Stimulated activated effector memory CD8-positive, alpha-beta T cell treated with anti-CD3 and anti-CD28 coated beads, Interleukin-12 subunit alpha, Interleukin-12 subunit beta, amount 100 ng/mL, for 72 hours (primary cell): ENCODE measurements at places on chromosomes 3 and 15.

GRCh38 chr3:158842976-158843375, 41.1 kb downstream of the MFSD1 start:
- DNase-seq: no peak

DNA sequence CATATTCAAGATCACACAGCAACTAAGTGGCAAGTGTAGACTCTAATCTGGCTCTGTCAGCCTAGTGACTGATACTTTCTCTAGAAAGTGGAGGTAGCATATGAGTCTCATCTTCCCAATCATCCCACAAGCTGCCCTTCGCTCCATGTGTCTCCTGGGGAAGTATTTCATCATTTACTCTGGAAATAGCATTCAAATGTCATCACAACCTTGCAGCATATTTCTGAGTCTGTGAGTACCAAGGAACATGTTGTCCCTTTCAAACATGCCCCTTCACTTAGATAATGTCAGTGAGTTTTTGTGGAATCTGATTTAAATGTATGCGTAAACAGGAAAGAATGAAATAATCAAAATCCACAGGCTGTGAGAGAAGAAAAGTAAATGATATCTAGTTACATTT, 322.9 kb downstream of the SLC9A9 start:
- no peak for DNase-seq

DNA sequence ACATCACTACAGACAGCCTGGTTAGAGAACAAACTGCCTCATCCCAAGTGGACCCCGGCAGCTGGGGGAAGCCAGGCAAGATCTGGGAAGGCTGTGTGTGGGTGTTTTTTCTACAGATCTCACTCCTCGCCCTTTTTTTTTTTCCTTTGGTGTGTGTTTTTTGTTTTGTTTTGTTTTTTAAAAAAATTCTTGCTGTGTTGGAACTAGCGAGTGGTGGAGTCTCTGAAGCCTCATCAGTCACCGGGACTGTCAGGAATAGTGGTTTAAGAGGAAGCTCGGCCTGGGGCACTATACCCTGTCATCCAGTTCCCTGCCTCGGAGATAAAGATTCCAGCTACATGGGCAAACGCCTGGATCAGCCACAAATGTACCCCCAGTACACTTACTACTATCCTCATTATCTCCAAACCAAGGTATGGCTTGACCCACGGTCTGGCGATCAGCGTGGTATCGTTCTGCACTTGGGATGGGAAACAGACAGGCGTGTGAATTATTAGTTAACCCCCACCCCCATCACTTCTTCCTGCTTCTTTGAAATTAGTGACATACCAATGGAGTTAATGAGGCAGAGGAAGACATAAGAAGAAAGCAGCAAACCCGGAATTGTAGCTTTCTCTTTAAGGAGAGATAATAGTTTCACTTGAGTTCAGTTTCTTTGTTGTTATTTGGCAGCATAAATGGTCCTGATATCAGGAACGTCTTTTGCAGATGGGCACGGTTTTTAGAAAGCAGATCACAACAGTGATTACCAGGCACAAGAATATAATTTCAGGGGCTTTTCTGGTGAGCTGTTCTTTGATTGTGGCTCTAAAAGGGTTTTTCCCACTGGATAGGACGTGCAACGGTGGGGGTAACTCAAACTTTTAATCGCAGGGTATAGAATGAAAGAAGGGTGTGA, 722 bp downstream of the RBMS3 start:
- DNase-seq: no peak

- DNase-seq: no peak
Observed at GRCh38 chr3:158565076-158565475, 5.9 kb upstream of the MLF1 start.

GRCh38 chr3:58340594-58341244, 8.0 kb downstream of the PXK start:
- DNase-seq: no peak
